ENCODE measurements at places on chromosomes 13 and 19.

DNA sequence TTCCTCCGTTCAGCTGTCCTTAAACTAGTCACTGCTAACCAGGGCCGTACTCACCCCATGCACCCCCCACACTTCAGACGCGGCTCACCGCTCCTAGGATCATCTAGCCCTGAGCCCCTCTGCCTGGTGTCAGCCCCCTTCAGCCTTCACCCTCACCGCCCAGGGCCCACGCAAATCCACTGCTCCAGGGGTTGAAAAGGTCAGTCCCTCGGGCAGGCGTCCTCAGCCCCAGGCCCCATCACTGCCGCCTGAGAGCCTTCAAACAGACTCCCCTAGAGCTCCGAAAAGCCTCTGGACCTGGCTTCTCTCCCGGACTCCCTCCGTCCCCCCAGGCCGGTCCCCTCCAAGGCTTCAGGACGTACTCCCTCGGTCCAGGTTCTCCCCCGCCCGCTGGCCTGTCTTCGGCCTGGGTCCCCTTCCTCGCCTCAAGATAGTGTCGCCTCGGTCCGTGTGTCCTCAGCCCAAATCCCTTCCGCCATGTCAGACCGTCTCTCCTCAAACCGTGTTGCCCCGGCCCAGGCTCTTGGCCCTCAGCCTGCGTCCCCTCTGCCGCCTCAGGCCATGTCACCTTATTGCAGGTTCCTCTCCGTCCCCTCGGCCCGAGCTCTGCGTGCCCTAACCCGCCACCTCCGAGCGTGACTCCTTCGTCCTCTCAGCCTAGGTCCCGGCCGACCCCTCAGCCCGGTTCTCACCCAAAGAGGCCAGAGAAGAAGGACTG lies 553 bp downstream of the NAPA start:
- no peak for DNase-seq

DNA sequence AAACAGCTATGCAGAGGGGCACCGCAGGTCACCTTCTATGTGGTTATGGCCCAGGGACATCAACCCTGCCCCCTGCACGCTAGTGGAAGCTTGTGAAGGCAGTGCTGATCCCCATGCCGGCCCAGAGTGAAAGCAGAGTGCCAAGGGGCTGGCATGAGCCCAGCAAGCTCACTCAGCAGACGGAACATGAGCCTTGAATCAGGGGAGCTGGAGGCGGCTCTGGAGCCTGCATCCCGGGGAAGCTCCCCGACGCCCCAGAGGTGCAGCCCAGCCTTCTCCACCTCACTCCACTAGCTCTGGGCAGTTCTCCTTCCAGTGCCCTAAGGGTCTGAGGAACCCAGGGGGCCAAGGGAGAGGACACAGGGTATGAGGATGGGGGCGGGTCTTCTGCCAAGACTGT lies 19.0 kb upstream of the ISYNA1 start:
- DNase-seq: no peak

DNA sequence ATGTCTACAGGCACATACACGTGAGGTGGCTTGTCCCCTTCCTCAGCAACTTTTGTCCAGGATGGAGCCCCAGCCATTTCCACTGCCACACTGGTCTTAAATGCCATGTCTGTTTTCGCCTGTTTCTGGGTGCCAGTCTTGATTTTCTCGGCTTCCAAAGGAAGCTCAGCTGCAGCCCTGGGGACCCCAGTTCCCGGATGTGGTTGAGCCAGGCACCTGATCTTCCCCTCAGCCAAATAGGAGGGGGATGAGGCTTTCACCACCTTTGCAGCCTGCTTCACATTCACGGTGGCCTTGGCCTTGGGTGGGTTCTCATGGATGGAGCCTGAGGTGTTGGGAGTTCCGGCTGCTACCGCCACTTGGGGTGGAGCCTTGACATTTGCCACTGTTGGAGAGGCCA lies 8.7 kb downstream of the IQCN start:
- DNase-seq: no peak

- no peak for DNase-seq
Observed at GRCh38 chr19:38395381-38396114, 7.1 kb downstream of the SPRED3 start.

- DNase-seq: no peak
Observed at GRCh38 chr19:36524617-36525016, 3.5 kb downstream of the ZNF260 start.

- no peak for DNase-seq
Observed at GRCh38 chr19:54343868-54344267, 4.9 kb upstream of the LILRA4 start.

DNA sequence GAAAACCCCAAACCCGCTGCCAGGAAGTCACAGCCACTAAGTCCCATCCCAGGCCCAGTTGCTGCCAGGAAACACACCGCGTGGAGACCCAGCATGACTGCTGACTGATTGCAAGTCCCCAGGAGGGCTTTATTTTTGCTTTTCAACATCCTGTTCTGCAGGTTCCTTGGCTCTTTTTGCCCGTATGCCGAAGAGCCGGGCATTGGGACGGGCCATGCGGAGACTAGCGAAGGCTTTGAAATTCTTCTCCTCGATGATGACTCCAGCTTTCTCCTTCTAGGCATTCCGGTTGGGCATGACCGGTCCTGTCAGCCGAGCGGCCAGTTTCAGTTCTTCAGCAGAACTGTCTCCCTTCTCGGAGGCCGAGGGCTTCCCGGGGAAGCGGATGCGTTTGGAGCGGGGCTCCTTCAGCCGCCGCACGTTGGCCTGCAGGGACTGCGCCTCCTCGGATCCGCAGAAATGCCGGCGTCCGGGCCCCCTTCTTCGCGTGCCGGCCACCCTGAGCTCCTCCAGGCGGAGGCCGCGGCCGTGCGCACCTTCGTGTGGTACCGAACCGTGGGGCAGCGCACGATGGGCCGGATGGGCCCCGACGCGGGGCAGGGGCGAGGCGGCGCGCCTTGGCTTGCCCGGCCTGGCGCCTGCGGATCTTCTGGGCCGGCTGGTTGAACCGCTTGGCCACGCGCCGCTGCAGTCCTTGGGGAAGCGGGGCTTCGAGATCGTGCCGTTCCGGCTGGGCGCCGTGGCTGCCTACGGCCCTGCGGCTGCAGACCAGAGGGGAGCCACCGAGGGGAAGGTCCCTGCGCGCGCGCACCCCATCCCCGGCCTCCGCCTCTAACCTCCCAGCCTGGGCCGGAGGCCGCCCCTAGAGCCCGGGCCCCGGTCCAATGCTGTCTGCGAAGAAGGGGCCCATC lies 15.2 kb downstream of the ZSCAN5C start:
- peak; percentile 82 for DNase-seq
